ENCODE measurements at places on chromosomes 7 and 10.
A peak's percentile ranks its signal among the peaks of the same experiment; 100 is the strongest.

DNA sequence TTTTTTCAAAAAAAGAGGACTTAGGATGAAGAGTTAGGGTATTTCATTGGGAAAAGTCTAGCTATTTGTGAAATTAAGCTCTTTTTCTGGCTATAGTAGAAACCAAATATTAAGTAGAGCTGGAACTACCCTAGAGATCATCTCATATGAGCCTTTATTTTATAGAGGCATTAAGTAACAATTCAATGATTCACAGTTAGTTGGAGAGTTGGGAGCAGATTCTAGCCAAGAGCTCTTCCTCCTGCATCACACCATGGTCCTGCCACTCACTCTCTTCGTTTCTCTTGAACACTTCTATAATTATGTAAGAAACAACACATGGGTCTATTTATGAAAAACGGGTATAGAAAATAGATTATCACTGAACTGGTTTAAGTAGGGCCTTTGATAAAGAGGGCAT, 76.1 kb upstream of the ANK3 start:
- ATAC-seq: peak; percentile 57

GRCh38 chr7:2260820-2261219, 18.8 kb downstream of the NUDT1 start:
- no peak for ATAC-seq

- ATAC-seq: peak; percentile 51
Observed at GRCh38 chr10:131943021-131943814, 38.5 kb downstream of the BNIP3 start.

GRCh38 chr7:158810846-158811245, 18.5 kb downstream of the ESYT2 start:
- no peak for ATAC-seq

DNA sequence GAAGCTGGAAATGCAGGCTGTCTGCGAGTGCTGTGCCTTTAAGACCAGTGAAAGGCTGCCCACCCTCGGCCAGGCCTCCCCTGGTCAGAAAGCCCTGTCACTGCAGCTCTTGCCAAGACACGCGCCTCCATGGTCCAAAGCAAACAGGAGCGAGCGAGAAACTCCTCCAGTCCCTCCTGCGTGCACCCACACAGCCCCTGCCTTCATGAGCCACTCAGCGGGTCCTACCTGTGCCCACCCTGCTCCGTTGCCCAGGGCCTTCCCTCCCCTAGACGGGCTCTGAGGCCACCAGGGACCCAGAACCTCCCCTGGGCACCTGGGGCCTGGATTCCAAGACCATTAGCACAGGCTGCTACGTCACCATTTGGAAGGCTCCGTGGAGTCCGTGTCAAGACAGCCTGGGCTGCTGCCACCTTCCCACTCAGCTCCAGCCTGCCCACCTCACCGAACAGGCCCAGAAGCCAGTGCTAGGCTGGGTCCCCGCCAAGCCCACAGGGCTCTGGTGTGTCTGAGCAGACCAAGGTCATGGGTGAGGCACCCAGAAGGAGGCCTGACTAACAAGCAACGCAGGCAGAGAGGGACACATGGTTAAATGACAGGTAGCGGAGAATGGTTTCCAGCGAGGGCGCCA, 144.5 kb downstream of the NEURL1 start:
- ATAC-seq: peak; percentile 74

DNA sequence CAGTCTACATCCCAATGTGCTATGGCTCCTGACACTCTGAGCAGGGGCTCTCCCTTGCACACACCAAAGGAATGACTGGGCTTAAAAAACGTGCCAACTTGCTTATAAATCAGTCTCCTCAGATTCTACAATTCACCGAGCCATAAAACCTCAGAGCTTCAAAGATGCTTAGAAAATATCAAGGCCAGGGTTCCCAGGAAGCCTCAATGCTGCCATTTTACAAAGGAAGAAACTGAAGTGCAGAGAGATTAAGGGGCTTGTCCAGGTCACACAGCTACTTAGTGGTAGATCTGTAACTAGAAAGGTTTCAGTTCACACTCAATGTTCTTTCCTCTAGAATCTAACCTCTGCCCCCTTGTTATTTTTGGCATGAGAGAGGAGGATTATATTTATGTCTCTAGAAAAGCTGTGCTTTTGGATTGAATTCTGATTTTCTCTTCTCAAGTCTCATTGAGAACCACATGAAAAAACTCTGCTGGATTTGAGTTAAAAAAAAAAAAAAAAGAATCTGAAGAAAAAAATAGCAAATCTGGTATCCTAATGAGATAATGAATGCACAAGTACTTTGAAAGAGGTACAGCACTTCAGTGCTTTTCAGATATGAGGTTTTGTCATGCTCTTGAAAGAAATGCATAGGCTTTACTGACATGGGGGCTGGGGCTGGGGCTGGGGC, 22.3 kb upstream of the TSPAN33 start:
- ATAC-seq: no peak

- no peak for ATAC-seq
Observed at GRCh38 chr7:55409482-55410225, 44.5 kb downstream of the LANCL2 start.

DNA sequence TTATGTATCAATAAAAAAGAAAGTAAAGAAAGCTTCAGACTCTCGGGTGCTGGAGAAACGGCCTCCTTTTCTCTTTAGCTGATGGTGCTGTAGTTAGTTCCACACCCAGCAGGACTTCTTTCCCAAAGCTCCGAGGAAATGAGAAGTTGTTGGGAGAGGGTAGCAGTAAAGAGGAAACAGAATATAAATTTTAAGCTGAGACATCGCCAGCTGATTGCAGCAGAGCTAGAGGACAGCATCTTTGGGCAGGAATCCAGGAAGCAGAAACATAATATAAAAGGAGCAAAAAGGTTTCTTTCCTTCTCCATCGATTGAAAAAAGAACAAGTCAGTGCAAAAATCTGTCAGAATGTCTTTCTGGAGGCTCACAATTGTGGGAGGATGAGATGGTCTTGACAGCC, 616.9 kb upstream of the FOXK1 start:
- no peak for ATAC-seq

- no peak for ATAC-seq
Observed at GRCh38 chr7:360454-361100, 70.6 kb downstream of the FOXL3 start.

GRCh38 chr7:142803901-142804300, 33.1 kb downstream of the PRSS2 start:
- no peak for ATAC-seq

- ATAC-seq: peak; percentile 89
Observed at GRCh38 chr7:88243345-88243909, 23.6 kb upstream of the SRI start.

DNA sequence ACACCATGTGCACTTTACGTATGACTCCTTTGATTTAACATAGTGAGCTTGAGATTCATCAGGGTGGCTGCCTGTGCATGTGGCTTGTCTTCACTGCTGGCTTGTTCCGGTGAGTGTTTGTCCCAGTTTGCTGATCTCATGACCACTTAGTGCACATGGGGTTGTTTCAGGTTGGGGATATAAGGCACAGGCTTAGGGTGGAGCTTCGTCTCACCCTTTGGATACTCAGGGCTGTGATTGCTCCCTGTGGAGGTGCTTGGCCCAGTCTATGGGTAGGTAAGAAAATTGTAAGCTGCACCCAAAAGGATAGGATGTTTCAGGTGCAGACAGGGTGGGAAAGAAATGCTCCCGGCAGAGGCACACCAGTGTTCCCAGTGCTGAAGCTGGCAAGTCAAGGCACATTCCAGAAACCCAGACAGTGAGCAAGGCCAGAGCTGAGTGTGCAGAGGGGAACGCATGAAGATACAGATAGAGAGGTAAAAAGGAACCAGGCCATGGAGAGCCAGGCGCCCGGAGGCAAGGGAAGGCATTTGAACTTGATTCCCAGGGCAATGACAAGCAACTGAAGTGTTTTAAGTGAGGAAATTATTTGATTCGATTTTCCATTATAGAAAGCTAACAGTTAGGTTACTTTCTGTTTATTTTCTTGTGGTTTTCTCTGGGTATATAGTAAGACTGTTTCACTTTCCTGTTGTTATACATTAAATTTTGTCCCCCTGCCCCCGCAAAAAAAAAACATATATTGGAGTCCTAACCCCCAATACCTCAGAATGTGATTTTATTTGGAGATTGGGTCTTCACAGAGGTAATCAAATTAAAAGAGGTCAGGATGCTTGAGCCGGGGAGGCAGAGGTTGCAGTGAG, 289.8 kb upstream of the KLF6 start:
- peak; percentile 69 for ATAC-seq

Data from esophagus mucosa (tissue), 1 donor.